ENCODE measurements at places on chromosomes 7 and 10.

DNA sequence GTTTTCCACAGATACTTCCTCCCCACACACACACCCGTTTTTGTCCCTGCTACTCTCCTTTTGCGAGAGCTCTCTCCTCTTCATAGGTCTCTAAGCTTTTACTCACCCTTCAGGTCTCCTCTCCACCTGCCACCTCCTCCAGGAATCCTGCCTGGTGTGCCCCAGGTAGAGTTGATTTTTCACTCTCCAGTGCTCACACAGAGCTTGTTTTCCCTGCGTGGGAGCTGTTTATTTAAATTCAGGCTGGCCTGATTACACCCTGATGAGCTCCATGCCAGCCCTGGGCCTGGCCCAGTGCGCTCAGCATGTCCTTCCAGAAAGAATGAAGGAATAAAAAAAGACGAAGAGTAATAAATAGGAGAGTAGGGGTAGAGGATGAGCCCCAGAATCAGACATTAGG is 7.5 kb upstream of the CLDN4 start:
- DNase-seq = no peak

DNA sequence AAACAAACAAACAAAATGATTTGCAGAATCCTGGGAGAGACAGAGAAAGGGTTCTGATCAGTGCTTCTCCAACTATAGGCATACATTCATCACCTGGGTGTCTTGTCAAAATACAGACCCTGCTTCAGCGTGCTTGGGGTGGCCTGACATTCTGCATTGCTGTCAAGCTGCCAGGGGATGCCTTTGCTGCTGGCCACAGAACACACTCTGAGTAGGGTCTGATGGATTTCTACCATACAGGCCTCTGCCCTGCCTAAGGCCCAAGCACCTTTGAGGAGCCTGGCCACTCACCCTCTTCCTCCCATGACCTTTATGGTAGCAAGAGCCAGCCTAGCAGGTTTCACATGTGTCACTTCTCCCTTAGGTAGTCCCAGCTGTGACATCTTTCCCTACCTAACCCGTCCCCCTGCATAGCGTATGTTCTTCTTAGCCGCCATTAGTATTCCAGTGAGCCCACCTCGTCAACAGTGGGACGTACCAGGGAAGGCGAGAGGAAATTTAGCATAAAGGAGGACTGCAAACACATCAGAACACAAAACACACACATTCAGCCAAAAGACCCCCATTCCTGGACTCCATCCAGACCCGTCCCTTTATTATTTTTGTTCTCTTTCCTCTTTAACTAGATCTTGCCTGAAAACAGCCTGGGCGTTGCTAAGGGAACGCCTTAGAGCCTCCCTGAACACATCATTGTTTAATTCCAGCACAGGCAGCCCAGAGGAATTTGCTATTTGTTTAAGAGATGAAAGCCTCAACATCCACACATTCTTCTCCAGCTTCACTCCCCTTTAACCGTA is 43.9 kb upstream of the PODXL start:
- DNase-seq = no peak

GRCh38 chr10:122391875-122392274 is 17.4 kb downstream of the PLEKHA1 start:
- DNase-seq = no peak

DNA sequence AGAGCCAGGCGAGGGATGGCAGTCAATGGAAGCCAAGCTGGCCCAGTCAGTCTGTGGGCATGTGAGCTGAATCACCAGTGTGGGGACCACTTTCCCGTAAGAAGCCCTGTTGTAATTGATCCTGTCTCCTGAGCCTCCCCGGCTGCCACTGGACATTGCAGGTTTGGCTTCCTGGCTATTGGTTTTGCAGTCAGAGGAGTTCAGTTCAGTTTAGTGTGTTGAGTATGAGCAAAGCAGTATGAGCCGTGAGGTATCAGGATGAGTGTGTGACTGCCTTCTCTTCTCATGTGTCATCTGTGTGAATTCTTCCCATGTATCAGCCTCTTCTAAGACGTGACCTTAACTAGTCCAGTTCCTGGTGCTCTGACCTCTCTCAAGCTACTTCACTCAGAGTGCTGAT is 227.4 kb downstream of the PRKG1 start:
- no peak for DNase-seq

DNA sequence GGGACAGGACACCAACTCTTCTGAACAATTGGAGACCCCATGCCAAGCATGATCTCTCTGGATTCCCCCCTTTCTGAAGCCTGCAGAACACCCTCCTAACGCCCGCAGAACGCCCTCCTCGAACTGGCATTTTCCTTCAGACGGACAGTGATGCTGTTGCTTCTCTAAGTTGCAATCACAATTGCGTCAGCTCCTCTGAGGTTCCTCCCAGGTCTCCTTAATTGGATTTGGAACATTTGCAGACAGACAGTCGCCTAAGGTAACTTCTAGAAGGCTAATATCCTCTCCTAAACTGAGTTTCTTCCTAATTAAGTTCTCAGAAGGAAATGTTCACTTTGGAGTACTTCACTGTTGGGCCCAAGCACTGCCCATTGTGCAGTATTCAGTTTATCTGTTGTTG is 20.5 kb upstream of the SERPINE1 start:
- no peak for DNase-seq

DNA sequence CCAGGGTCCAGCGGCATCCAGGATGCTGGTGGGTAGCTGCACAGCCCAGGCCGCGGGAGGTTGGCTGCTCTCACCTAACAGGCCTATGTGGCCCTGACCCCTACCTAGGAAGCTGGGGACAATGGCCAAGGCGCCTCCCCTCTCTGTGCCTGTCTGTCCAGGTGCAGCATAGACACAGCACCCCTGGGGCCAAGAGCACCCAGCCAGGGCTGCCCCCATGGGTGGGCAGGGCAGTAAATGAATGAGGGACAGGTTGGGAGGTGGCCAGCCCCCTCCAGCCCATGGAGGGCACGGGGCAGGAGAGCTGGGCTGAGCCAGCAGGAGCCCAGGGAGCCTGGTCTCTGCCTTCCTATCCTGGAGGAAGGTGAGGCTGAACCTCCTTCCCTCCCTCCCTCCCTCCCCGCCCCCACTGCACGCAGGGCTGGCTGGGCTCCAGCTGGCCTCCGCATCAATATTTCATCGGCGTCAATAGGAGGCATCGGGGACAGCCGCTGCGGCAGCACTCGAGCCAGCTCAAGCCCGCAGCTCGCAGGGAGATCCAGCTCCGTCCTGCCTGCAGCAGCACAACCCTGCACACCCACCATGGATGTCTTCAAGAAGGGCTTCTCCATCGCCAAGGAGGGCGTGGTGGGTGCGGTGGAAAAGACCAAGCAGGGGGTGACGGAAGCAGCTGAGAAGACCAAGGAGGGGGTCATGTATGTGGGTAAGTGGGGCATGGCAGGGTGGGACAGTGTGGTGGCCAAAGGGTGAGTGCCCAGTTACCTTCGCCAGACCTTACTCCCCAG is at the start of gene SNCG:
Gene SNCG (plus strand): TSS at position 484 of the 785 bp plus-strand sequence. CDS start 99 bp downstream, at position 583.
- no peak for DNase-seq
